ENCODE measurements at places on chromosomes 11 and 22.

GRCh38 chr11:47980907-47981621 lies 705 bp downstream of the PTPRJ start:
- no peak for DNase-seq

GRCh38 chr11:65588199-65589054 lies 7.2 kb downstream of the KCNK7 start:
- DNase-seq: no peak

DNA sequence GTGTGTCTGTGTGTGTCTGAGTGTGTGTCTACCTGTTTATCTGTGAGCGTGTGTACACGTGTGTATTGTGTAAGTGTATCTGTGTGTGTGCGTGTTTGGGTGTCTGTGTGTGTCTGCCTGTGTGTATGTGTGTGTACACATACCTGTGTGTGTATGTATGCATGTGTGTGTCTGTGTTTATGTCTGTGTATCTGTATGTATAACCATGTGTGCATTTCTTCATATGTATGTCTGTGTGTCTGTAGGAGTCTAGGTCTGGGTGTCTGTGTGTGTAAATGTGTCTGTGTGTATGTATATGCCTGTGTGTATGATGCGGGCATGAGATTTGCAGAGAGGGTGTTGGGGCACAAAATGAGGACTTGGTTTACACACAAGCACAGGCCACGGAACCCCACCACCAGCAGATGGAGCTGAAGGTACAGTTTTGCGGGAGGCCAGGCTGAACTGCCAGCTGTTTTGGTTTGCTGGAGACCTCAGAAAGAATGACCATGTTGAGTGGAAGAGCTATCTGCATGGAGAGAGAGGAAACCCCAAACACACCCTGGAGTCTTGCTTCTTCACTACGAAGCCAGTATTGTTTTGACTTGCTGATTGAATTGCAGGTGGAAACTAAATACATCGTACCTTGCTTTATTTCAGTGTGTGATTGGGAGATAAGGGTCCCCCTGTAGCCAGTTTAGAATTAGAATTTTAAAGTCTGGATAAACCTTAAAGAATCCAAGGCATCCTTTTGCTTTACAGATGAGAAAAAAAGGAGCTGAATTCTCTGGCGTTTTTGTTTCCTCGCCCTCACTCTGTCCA lies 497.2 kb downstream of the NTM start:
- peak; percentile 76 for DNase-seq

DNA sequence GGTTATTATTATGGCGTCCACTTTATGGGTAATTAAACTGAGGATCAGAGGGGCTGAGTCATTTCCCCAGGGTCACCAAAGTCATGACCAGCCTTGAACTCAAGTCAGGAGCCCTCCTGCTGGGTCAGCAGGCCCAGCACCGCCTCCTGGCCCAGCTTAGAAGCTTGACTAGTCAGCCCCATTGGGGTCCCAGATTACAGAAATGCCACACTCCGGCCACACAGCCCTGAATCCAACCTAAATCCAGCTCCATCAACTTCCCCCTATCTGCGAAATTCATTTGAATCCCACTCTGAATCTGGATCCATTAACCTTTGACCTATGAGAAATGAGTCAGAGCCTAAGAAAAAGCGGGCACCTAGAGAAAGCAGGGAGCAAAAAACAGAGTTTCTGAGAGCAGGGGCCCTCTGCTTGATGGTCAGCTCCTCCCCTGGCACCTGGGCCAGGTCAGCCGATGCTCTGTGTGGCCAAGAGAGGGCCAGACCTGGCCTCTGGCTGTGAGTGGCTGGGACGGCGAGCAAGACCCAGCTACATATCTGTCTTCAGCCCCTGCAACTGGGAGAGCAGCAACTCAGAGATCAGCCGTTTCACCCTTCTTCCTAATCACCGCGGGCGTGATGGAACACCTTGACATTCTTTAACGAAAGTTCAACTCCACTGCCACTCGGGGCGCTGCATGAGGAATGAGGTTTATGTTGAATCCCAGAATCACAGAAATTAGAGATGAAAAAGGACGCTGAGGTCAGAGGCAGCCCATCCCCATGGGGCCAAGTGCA lies 196.1 kb downstream of the TRIM29 start:
- DNase-seq: no peak

DNA sequence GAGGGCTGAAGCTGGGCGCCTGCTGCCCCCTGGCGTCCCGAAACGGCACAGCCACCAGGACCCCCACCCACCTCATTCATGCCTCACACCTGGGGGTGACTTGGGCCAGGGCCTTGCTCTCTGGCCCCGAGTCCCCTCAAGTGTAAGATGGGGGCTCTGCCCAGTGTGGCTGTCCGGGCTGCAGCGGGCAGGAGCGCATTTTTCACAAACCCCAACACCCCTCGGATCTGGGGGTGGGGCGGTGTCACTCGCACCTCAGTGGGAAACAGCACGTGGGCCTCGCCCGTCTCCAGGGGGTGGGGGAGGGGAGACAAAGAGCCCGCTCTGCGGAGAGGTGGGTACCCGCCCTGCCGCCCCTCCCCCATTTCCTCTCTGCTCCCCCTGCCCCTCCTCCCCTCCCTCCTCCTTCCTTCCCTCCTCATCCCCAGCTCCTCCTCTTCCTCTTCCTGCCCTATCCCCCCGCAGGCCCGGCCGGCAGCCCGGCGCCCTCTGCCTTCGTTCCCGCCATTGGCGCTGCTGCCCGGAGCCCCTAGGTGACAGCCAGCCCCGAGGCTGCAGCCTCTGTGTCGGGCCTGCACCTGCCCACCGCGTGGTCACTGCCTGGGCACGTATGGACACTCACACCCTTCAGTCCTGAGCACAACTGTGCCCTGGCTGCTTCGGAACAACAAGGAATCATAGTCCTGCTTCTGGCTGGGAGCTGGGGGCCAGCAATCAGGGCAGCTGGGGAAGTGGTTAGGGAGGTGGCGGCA lies 6.8 kb upstream of the CDKN1C start:
- peak; percentile 19 for DNase-seq

- peak; percentile 61 for DNase-seq
These were observed 12.5 kb downstream of the KMT5B start for GRCh38 chr11:68200639-68201038.

- no peak for DNase-seq
These were observed 23.2 kb upstream of the NRGN start for GRCh38 chr11:124716591-124716990.

DNA sequence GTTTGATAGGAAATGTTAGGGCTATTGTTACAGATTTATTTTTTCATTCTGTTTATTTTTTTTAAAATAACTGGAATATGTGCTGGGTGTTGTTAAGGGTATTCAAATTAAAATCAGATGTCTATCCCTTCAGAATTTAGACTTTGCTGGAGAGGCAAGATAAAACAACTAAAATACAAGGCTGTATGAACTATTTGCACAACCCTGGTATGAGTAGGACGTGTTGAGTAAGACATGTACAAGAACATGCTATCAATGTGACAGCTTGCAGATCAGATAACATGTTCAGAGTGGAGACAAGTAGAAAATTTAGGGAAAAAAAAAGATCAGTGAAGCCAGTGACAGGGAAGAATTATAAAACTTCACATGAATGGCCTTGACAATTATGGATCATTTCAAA lies 853.5 kb downstream of the METTL15 start:
- DNase-seq: no peak

DNA sequence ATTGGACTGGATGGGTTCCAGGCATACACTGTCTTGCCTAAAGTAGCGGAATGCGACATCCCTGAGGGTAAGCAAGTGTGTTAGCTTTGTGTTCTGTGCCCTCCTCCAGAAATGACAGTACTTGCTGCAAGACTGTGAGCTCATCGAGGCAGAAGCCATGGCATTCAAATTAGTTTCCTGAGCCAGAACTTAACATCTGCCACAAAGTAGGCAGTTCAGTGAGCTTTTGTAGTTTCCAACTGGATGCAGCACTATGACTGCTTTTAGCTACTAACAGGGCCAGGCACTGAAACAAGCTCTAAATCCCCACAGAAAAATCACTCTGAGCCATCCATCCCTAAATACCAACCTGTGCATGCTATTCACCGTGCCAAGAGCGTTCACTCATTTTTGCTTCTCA lies 1.2 kb upstream of the FAR1 start:
- DNase-seq: no peak

- DNase-seq: no peak
These were observed 19.3 kb downstream of the KRTAP5-5 start for GRCh38 chr11:1648653-1649420.

- DNase-seq: no peak
These were observed at the start of gene GLB1L2 for GRCh38 chr11:134331354-134332188. GLB1L2 (plus strand) TSS chr11:134331988; CDS start chr11:134332062, 74 bp downstream.

DNA sequence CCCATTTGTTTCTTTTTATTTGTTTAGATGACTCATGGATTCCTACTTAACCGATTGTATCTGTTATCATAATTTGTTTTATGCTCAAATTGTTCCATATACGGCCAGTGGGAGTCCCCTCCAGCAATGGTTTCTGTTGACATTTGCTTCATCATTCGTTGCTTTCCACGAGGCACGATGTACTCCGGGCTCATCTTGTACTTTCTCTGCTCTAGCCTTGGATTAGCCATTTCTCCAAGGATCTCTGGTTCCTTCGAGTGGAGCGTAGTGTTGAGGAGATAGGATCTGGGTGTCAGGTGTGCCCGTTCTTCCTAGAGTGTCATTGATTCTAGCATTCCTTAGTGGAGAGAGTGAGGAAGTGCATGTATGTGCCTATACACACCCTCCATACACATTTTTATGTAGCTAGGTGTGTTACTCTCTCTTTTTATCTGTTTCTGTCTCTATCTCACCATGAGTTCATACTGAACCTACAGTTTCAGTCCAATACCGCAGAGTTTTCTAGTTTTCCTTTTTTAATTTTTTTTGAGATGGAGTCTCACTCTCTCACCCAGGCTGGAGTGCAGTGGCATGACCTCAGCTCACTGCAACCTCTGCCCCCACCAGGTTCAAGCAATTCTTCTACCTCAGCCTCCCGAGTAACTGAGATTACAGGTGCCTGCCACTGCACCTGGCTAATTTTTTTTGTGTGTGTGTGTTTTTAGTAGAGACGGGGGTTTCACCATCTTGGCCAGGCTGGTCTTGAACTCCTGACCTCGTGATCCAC lies 31.4 kb downstream of the TECTA start:
- DNase-seq: no peak

DNA sequence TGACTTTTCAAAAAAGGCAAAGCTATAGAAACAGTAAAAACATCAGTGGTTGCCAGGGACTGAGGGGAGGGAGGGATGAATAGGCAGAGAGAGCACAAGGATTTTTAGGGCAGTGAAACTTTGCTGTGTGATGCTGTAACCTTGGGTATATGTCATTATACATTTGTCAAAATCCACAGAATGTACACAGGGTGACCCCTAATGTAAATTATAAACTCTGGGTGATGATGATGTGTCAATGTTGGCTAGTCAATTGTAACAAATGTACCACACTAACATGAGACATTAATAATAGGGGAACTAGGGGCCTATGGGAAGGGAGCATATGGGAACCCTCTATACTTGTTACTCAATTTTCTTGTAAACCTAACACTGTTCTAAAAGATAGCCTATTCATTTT lies 24.8 kb downstream of the RIBC2 start:
- DNase-seq: no peak

DNA sequence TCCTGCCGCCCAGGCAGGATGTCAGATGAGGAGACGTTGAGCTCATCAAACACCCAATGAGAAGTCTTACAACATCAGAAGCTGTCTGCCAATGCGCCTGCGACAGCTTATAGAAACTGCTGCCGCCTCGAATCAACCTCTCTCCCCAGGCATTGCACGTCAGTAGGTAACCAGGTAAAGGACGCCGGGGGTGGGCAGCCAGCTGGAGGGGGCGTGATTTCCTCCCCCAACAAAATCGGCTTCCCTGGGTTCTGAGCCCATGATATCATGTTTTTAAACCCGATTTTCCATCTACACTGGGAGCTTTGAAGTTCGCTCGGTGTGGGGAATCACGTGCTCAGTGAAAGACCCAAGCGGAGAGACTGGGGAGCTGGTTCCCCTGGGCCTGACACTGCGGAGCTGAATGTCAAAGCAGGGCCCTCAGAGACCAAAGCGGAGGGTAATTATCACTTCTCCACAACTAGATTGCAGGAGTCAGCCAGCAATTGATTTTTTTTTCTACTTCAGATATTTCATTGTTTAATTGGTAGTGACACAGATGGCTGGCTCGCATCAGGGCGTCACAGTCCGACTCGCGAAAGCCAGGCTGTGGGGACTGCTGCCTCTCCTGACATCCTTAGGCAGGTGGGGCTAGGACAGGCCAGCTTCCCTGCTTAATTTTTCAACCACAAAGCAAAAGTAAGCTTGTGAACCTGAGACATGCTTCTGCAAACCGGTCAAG lies 15.4 kb downstream of the FAM83F start:
- DNase-seq: no peak

DNA sequence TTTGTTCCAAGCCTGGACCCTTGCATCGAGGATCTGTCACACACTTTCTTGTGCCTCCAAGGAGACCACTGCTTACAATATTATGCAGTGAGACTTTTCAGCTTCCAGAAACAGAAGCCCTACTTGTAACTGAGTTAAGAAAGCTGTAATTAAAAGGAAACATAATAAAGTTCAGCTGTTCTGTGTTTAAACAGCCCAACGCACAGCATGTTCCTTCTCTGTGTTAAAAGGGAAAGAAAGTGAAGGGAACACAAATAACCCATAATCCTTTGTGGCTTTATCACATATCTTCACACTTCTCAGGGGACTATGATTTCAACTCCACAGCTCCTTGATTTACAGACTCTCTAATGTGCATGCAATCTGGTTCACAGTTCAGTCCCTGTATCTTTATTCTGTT lies 200.3 kb upstream of the MTNR1B start:
- no peak for DNase-seq

DNA sequence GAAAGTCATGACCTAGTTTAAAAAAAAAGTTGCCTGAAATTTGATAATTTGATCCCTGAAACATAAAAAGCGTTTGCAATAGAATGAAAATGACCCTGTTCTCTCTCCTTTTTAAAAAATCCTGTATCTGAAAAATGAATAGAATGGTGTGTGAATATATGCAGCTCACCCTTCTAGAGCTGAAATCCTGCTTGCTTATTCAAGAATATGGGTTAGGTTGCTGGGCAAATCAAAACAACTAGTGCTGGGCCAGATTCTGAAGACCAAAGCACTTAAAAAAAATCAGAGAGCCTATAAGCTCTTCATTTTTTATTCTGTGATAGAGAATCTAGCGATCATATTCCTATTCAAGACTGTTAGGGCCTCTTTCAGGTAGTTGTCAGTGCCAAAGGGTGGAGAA lies 131.6 kb downstream of the MPPED2 start:
- no peak for DNase-seq

- no peak for DNase-seq
These were observed 1134.8 kb downstream of the BRD1 start for GRCh38 chr22:48692734-48693376.

DNA sequence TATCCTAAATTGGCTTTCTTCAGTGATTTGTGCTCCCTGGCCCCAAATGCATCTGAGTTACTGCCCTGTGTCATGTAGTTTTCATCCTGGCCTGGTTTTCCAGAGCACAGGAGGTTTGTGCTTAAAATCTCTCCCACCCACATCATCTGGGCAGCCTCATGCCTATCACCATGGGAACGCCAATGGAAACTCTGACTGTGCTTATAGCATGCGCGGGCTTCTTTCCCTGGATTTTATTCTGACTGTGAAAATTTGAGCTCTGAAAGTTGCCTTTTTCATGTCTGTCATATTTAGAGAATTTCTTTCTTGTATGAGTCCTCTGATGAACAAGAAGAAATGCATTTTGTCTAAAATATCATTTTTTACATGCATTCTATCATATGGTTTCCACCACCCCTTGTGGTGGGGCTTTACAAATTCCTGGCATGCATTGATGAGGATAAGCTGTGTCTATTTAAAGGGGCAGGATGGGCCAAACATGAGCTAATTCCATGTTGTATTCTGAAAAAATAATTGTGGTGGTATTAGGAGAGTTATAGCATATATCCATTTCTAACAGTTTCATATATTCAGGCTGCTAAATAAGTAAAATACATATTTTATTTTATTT lies 55.1 kb downstream of the IRAG1 start:
- no peak for DNase-seq

All from AG09319 (cell line).